Activated T-cell treated with anti-CD3 and anti-CD28 coated beads for 4 hours (primary cell): ENCODE measurements at places on chromosomes 2 and 18.

DNA sequence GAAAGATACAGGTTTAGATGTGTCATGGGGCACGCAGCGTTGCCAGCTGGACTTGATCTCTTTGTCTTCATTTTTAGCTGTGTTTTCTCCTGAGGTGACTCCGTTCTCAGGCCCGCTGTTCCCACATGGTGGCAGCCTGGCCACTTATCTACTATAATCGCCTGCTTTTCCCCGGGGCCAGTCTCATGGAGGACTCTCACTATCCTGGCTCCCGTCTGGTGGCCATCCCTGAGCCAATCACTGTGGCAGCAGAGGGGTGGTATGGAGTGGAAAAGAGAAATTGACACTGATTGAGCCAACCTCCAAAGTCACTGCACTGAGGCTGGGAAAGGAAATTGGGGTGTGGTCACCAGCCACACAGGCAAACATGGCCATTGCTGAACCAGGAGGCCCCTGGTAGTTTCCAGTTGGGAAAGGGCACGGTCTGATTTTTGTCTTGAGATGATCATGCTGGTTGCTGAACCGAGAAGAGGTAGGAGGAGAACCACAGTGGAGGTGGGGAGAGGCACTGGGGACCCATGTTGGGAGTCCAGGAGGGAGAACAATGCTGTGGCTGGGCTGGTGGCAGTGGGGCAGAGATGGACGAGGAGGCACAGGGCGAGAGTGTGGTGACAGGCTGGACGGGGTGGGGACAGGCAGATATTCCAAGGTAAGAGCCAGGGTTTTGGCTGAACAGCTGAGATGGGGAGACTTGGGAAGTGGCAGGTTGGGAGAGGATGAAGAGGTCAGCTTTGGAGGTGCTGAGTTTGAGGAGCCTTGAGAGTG is 45.6 kb downstream of the KCNIP3 start:
- DNase-seq, result no peak

GRCh38 chr2:78237704-78238103 is 715.5 kb upstream of the LRRTM4 start:
- DNase-seq, result no peak

DNA sequence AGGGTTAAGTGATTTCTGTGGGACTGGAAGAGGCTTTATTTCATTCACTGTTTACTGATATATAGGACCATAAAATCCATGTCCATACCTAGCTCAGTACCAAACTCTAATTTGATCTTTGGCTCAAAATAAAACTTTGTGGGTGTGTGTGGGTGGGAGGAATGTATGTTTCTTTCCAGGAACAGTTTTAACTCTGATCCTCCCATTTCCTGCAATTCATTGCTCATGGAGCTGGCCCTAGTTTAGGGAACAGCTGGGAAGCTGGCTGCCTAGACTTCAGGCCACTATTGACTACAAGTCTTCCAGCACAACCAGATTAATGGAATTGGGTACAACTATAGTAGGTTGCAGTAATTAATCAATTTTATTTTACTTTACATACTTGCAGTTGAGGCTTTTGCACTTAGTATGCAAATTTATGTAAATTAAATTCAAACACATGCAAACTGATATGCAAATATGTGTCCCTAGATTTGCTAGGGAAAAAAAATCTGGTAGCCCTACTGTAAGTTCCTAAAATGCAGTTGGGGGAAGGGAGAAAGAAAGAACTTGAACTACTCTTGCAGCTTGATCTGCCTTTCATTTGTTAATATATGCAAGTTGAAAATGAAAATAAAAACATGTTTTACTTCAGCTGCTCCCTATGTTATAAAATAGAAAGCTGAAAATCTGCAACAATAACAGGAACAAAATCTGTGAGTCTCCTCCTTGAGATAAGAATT is 1070.3 kb upstream of the CELF4 start:
- no peak for DNase-seq

- DNase-seq, result no peak
These were observed 232.2 kb downstream of the MYCN start for GRCh38 chr2:16172324-16173175.

DNA sequence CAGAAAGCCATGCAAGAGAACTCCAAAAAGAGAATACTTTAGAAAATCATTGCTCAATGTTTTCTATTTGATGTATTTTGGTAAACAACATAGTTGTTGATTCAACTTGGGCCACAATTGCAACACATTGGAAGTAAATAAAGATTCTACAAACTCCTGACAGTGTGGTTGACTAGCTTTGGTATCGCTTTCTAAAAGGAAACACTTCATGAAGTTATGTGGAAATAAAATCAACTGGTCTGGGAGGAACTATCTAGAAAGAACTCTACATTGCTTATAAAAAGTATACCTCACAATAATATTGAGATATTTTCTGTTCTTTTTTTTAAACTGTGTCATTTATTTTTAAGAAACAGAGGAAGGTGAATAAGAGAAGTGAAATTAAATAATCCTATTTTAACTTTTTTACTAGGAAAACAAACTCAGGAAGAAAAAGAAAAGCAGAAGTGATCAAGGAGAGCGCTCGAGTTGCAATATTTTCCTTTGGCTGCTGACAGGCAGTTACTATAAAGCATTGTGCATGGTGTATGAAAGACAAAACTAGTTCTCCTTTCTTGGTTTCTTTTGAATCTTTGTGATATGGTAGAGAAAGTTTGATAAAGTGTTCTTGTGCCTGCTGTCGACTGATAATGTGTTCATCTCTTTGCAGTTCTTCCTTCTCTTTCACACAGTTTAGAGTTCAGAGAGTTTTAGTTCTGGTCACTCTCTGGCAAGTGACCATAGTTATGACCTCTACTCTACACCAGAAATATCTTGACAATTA is 3.0 kb downstream of the DHRS9 start:
- no peak for DNase-seq

GRCh38 chr2:26011990-26012856 is 21.7 kb upstream of the RAB10 start:
- DNase-seq, result no peak

DNA sequence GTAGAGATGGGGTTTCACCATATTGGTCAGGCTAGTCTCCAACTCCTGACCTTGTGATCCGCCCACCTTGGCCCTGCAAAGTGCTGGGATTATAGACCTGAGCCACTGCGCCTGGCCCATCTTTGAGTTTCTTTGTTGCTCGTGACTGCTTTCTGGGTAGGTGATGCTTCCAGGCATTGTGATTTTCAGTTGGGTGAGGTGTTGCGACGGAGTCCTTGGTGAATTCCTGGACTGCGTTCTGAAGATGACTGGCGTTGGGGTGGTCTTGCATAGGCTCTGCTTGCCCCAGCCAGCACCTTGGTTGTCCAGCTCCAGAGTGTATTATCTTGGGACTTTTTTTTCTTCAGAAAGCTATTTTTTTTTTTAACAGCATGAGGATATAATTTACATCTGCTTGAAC is 103.4 kb downstream of the DCDC2C start:
- no peak for DNase-seq

- peak; percentile 50 for DNase-seq
These were observed 33.8 kb downstream of the TOGARAM2 start for GRCh38 chr2:29014811-29015421.

- no peak for DNase-seq
These were observed 1133.3 kb upstream of the PIK3C3 start for GRCh38 chr18:40821596-40822243.

GRCh38 chr2:227395556-227395955 is 7.8 kb upstream of the SCYGR1 start:
- no peak for DNase-seq

GRCh38 chr2:217167531-217167930 is 307.7 kb upstream of the TNP1 start:
- no peak for DNase-seq

- DNase-seq, result no peak
These were observed 368.8 kb downstream of the NUP35 start for GRCh38 chr2:183493040-183493439.
